ENCODE measurements at places on chromosomes 7 and 10.

GRCh38 chr10:89946106-89946505 is 244.7 kb downstream of the KIF20B start:
- no peak for DNase-seq

DNA sequence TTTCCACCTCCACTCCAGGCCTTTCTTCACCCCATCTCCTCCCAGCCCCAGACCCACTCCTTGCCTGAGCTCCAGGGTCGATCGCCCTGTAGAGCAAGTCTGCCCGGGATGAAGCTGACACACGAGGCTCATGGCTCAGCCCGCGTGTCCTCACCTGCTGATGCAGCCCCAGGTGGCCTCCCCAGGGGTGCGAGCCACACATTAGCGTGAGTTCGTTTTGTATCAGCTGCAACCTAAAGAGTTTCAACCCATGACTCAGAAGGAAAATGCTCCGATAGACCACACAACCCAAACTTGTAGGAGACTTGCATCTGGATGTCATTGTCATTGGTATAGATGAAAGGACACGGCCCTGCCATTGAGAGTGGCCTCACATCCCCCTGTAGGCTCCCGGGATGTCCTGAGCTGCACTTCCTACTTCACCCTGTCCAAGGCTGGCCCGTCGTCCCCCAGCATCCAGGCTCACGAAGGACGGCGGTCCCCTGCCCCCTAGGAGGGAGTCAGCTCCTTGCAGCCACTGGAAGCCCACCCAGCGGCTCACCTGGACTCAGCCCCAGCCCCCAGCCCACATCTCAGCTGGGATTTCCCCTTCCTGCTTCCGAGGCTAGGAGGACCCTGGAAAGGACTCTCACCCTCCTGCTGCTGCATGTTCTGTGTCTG is 97.7 kb downstream of the HTR5A start:
- DNase-seq = no peak

DNA sequence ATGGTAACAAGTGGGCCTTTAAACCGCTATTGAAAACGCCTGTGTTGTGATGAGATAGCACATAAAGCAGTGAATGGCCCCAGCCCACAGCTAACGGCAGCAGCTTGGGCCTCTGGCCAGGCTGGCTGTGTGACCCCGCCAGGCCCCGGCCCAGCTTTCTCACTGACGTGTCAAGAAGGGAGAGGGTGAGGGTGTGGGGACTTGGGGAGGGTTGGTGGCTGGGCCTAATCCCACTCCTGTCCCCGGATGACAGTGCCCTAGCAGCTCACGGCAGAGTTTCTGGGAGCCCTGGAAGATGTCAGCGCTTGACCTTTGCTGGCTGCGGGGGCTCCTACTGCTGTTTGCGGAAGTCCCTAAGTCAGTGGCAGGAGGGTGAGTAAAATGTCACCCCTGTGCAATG is 88.9 kb upstream of the SHH start:
- DNase-seq = no peak

- DNase-seq = no peak
Observed at GRCh38 chr7:101891936-101892640, 74.7 kb downstream of the CUX1 start.

GRCh38 chr10:73577788-73578187 is 13.4 kb downstream of the USP54 start:
- no peak for DNase-seq

DNA sequence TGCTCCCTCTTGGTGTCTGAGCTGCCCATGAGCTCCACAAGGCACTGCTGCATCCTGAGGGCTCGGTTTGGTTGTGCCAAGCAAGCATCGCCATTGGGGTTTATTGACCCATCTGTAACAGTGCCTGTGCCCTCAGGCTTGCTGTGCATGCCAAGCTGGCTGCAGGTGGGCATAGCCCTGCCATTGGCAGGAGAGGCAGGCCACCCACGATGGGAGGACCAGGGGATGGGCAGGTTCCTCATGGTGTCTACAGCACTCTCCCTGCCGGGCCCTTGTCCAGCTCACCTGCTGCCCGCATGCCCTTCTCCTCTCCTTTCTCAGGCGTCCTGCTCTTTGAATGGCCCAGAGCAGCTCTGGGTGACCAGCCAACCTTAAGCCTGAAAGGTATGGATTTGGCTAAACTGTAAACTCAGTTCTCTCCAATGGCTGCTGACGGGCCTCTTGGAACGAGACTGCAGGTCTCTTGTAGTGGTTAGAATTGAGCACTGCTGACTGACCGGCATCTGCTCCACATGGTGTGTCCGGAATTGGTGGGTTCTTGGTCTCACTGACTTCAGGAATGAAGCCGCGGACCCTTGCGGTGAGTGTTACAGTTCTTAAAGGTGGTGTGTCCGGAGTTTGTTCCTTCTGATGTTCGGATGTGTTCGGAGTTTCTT is 17.6 kb downstream of the AKR1E2 start:
- no peak for DNase-seq

GRCh38 chr10:122500726-122501125 is 39.4 kb downstream of the HTRA1 start:
- DNase-seq = no peak

DNA sequence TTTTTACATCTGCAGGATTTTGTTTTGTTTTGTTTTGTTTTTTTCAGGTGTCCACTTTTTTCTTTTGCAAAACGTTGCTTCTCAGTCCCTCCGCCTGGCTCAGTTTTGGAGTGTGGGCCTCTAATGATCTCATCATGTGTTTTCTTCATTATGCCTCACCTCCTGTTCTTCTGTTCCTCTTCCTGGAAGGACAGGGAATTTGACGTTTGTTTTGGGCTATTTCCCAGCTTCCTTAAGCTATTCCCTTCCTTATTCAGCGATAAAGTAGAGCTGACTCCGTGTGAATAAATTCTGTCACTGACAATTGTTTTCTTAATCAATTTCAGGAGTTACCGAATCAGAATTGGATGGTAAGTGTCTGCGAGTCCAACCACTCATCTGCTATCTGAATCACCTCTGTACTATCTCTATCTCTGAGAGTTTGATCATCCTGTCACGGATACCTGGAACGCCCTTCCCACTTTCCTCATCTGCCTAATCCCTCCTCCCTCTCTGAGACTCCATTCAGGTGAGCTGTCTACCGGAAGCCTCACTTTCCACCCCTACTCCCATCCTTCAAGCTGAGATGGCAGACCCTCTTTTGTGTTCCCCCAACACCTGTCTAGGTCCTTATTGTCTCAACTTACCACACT is 218.4 kb downstream of the GATA3 start:
- no peak for DNase-seq

GRCh38 chr7:79084423-79084822 is 369.0 kb downstream of the MAGI2 start:
- DNase-seq = no peak

- no peak for DNase-seq
Observed at GRCh38 chr7:29080803-29081202, 65.5 kb downstream of the CPVL start.

DNA sequence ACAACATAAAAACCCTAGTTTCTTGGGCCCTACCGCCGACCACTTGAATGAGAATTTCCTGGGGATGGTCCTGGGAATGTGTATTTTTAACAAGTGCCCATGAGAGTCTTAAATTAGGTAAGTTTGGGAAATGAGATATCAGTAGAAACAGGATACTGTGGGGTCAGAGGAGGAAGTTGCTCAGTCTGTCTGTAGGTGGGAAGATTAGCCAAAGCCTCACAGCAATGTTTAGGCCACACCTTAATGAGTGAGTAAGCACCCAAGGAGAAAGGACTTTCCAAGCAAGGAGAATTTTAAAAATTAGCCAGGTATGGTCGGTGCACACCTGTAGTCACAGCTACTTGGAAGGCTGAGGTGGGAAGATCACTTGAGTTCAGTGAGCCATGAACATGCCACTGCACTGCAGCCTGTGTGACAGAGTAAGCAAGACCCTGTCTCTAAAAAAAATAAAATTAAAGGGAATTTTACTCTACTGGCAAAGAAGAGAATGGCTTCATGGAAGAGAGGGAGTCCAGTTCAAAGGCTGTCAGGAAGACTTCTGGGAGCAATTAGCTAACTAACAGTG is 31.9 kb downstream of the PAPSS2 start:
- no peak for DNase-seq

DNA sequence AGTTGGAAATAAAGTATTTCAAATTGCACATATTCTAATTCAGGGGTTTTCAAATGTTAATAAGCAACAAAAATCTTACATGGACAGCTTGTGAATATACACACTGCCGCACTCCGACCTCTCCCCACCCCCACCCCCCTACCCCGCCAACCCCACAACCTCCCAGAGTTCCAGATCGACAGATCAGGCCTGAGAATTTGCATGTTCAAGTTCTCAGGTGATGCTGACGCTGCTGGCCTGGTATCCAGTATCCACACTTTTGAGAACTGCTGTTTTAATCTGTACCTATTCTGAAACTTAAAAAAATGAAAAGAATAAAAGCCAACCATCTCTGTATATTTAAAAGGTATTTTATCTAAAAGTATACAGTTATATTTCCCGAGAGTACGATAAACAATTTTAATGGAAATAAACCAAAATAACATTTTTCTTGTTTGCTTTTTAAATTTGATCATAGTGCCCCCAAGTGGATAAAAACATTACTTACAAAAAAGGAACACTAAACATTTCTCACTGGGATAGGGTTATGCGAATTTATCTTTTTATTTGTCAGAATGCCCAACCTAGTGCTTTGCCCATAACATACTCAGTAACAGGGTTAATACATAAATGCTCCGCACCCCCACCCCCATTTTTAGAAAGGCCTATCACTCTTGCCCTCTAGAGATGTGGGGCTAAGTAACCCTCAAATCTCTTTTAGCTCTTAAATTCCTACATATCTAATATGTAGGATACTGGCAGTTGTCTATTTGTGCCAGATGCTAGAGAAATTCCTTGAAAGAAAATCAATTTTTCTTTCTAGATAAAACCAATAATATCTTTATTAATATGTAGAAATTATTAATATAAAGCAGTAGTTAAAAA is 166.3 kb downstream of the RNF133 start:
- no peak for DNase-seq

DNA sequence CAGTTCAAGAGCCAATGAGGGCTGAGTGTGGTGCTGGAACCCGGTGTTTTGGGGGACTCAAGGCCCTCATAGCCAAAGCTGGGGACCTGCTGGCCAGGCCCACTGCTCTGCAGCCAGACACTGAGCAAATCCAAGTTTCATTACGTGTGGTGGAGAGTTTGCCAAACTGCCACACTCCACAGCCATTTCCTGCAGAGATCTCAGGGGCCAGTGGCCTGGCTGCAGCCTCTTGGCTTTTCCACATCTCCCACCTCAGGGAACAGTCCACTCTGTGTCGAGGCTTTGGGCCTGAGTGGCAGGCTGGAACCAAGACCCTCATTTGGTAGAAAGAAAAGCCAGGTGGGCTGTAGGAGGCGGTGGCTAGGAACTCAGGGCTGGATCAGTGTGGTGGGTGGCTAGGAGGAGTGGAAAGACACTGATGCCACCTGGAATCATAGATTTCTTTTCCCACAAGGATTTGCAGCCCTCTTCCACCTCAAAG is 3.2 kb downstream of the HOXA11 start:
- DNase-seq = no peak

DNA sequence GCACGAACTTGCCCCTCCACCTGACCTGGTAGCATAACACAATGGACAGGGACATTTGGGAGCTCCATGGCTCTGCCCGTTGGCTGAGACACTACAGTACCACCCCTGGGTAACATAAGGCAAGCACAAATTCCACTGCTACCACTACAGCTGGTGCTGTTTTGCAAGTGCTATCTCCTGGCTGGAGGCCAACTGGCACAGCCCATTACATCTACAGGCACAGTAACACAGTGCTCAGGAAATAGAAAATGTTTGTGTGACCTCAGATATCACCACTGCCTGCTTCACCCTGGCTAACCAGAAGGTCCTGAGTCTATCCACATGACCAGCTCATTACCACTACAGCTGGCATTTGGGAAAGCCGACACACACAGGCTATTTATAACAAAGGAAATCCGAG is 631.1 kb upstream of the MBL2 start:
- DNase-seq = no peak

- no peak for DNase-seq
Observed at GRCh38 chr10:91190876-91191583, 29.4 kb upstream of the PCGF5 start.

- DNase-seq = no peak
Observed at GRCh38 chr7:20359341-20359963, 28.8 kb downstream of the ITGB8 start.

- DNase-seq = no peak
Observed at GRCh38 chr10:77644557-77645243, 7.1 kb upstream of the KCNMA1 start.

DNA sequence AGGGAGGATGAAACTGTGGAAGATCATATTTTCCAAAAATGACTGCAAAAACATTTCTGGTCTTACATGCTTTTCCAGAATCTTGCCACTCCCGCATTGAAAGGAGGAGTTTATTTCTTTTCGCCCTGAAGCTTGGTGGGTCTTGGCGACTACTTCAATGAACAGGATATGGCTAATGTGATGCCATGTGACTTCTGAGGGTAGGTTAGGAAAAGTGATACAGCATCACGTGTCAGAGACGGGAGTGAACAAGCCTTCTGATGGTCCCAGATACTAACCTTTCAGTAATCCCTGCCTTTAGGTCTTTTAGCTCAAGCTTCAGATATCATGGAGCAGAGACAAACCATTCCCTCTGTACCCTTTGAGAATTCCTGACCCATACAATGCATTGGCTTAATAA is 192.2 kb upstream of the HPS1 start:
- no peak for DNase-seq

DNA sequence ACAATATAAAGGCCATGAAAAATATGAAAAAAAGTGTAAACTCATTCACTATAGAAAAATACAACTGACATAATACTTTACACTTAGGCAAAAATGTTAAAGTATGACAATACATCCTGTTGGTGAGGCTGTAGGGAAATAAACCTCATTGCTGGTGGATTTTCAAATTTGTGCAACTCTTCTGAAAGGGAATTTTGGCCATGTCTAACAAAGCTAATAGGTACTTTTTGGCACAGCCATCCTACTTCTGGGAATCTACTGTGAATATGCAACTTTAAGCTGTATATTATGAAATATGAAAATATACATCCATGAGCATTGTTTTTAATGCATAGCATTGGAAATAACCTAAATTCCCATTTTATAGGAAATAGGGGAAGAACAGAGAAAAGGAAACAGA is 13.4 kb upstream of the COA1 start:
- no peak for DNase-seq

DNA sequence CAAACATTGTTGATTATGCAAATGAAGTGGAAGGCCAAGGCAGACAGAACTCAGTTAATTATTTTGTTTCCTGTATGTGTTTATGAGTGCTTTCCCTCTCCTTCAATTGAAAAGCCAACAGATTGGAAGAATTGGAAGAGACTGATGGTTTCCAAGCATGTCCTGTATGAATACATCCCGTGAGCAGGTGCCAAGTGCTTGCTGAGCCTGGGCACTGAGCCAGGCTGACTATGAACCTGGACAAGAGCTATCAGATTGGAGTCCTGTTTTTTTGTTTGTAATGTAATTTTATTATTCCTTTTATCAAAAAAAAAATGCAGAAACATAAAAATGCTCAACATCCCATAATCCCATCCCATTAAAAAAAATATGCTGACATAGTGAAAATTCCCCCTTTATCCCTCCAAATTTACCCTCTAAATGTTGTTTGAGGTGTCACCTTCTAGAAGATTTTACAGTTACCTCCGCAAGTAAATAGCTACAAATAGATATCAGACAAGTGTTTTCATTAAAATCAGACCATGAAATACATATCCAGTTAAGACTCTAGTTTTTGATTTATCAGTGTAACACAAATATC is 449.5 kb downstream of the GRID1 start:
- DNase-seq = peak; percentile 83
